H9 (cell line): ENCODE measurements at places on chromosomes 4 and X. TPM values are rescaled to one million over a fixed set of nuclear protein-coding genes. Genes with fewer than 3 reads are reported as not detected.

GRCh38 chrX:47234583-47234982 is 1.8 kb downstream of the USP11 start:
- H3K27ac ChIP-seq: no peak overlapping the region
- peak overlapping the region; percentile 98 for H3K4me3 ChIP-seq
- peaks cover 2% of the 10 kb centered on the region; the same call in 1 of the 3 replicates for H3K36me3 ChIP-seq
- H3K4me1 ChIP-seq: 0 out of 2 replicates have a peak, but pooled peaks cover 2% of the 10 kb centered on the region
- no peaks in the 10 kb centered on the region for H3K27me3 ChIP-seq
- no peak for DNase-seq

- H3K27ac ChIP-seq: no peak overlapping the region
- no peaks in the 10 kb centered on the region for H3K36me3 ChIP-seq
- no peaks in the 10 kb centered on the region for H3K27me3 ChIP-seq
- no peak for DNase-seq
Observed at GRCh38 chr4:74219240-74219639, 61.3 kb downstream of the MTHFD2L start.

GRCh38 chrX:38138900-38139299 is 81.8 kb downstream of the SRPX start:
- H3K27me3 ChIP-seq: no peaks in the 10 kb centered on the region
- H3K4me1 ChIP-seq: no peaks in the 10 kb centered on the region
- no peak overlapping the region for H3K27ac ChIP-seq
- no peak for DNase-seq

GRCh38 chr4:74669702-74670101 is 124.6 kb downstream of the BTC start:
- H3K27me3 ChIP-seq: no peaks in the 10 kb centered on the region
- no peak overlapping the region for H3K27ac ChIP-seq
- no peak overlapping the region for H3K4me3 ChIP-seq
- H3K4me1 ChIP-seq: no peaks in the 10 kb centered on the region; the same call in 1 of the 2 replicates

DNA sequence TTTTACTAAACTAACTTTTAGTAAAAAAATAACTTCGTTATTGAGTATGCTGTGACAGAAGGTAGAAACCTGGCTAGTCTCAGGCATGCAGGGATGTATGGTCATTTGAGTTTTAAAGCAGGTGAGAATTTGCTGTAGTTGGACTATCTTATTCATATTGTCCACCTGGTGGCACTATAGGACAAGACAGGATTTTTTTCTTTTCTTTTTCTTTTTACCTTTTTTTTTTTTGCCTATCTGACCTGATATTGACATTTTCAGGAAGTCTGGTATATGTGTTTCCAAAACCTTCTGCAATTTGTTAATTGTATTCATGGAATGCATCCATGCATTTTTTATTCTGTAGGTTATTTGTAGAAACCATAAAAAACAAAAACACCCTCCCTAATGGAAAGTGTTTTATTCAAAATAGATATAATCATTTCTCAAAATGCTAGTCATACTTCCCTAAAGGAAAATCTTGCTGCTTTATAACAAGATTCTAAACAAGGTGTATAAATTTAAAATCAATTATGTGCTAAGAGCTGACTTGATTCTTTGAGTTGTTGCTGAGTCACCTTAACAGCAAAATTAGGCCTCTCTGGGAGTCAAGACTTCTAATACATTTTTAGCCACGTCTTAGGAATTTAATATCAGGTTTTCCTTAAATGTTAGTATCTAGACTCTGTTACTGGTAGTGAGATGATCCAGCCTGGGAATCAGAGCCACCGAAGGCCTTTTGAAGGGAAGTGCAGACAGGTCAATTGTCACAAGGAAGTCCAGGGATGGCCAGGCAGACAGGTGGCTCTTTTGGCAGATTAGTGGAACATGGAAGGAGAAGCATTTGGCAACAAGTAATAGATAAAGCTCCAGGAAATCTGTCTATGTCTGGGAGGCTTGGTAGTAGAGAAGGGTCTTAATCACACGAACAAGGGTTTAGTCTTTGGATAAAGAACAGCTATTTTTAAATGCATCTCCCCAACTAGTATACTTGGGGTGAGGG is 201.3 kb upstream of the GNPDA2 start:
- no peak overlapping the region for H3K4me3 ChIP-seq
- DNase-seq: no peak
- no peaks in the 10 kb centered on the region for H3K36me3 ChIP-seq
- H3K27ac ChIP-seq: no peak overlapping the region

DNA sequence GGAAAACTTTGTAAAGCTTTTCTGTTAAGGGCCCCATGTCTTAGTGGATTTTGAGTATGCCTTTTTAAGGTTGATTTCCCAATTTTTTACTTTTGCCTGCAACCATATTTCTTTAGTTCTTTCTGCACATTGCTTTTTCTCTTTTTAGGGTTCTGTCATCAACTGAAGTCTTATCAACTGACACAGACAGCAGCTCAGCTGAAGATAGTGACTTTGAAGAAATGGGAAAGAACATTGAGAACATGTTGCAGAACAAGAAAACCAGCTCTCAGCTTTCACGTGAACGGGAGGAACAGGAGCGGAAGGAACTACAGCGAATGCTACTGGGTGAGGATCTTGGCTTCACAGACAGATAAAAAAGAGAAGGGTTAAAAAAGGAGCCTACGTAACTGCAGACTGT is 27.8 kb downstream of the TAF1 start:
- H3K36me3 ChIP-seq: peaks cover 84% of the 10 kb centered on the region
- no peaks in the 10 kb centered on the region for H3K4me1 ChIP-seq
- H3K27me3 ChIP-seq: no peaks in the 10 kb centered on the region

- peaks cover 9% of the 10 kb centered on the region for H3K36me3 ChIP-seq
- H3K4me1 ChIP-seq: no peaks in the 10 kb centered on the region
- no peak overlapping the region for H3K27ac ChIP-seq
- DNase-seq: no peak
- H3K27me3 ChIP-seq: no peaks in the 10 kb centered on the region
Observed at GRCh38 chr4:153661215-153661822, 22.8 kb upstream of the TLR2 start.

GRCh38 chrX:150119323-150119722 is 181.0 kb upstream of the EOLA2 start:
- H3K4me3 ChIP-seq: no peak overlapping the region
- no peaks in the 10 kb centered on the region for H3K4me1 ChIP-seq
- H3K36me3 ChIP-seq: 0 out of 2 replicates have a peak, but pooled peaks cover 1% of the 10 kb centered on the region
- H3K27me3 ChIP-seq: no peaks in the 10 kb centered on the region

GRCh38 chr4:121252224-121252806 is 88.2 kb upstream of the TNIP3 start:
- H3K27ac ChIP-seq: no peak overlapping the region
- H3K4me1 ChIP-seq: no peaks in the 10 kb centered on the region
- no peaks in the 10 kb centered on the region for H3K27me3 ChIP-seq
- H3K36me3 ChIP-seq: no peaks in the 10 kb centered on the region
- no peak overlapping the region for H3K4me3 ChIP-seq

DNA sequence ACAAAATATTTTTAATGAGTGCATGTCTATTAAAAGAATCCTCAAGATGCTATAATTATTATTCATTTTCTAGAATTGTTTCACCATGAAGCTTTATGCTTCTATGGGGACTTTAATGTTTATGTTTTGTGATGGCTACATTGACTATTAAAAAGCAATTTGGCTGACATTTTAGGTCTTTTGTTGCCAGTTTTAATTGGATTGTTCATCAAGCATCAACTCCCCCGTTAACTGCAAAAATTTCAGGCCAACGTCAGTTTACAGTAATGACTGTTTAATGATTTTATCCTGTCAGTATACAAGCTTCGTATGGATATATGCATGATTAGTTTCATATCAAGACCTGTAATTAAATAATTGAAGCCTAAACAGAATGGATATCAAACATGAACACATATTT is 422.8 kb downstream of the SH2D1A start:
- no peak overlapping the region for H3K27ac ChIP-seq
- H3K36me3 ChIP-seq: no peaks in the 10 kb centered on the region
- no peaks in the 10 kb centered on the region for H3K27me3 ChIP-seq
- no peak for DNase-seq
- H3K4me3 ChIP-seq: no peak overlapping the region

DNA sequence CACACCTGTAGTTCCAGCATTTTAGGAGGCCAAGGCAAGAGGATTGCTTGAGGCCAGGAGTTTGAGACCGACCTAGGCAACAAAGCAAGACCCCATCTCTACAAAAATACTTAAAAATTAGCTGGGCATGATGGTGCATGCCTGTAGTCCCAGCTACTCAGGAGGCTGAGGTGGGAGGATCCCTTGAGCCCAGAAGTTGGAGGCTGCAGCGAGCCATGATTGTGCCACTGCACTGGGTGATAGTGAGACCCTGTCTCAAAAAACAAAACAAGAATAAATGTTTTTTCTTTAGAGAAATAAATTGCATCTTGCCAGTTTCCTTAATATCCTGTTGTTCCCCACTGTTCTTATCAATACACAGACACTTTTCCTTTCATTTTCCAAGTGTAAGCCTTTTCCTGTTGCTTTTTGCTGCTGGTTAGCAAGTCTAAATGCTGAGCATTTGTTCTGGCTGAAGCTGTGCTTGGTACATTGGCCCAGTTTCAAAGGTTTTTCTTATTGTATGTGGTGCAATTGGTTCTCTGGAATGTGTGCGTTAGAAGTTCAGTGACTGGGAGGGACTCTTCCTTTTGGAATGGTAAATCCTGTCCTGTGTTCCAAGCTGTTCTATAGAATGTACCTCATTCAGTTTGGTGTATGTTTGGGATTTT is 98.2 kb downstream of the AFF1 start:
- H3K4me1 ChIP-seq: peaks cover 8% of the 10 kb centered on the region; the same call in 1 of the 2 replicates
- no peak overlapping the region for H3K4me3 ChIP-seq
- DNase-seq: no peak
- no peak overlapping the region for H3K27ac ChIP-seq

- no peak overlapping the region for H3K4me3 ChIP-seq
- H3K36me3 ChIP-seq: no peaks in the 10 kb centered on the region
- no peak overlapping the region for H3K27ac ChIP-seq
- peak; percentile 9 for DNase-seq
- H3K27me3 ChIP-seq: peaks cover 18% of the 10 kb centered on the region
Observed at GRCh38 chr4:7197910-7198309, 5.6 kb downstream of the SORCS2 start.

GRCh38 chrX:96382018-96382417 is 302.6 kb upstream of the DIAPH2 start:
- no peaks in the 10 kb centered on the region for H3K36me3 ChIP-seq
- H3K4me3 ChIP-seq: no peak overlapping the region
- H3K27ac ChIP-seq: no peak overlapping the region
- DNase-seq: no peak

DNA sequence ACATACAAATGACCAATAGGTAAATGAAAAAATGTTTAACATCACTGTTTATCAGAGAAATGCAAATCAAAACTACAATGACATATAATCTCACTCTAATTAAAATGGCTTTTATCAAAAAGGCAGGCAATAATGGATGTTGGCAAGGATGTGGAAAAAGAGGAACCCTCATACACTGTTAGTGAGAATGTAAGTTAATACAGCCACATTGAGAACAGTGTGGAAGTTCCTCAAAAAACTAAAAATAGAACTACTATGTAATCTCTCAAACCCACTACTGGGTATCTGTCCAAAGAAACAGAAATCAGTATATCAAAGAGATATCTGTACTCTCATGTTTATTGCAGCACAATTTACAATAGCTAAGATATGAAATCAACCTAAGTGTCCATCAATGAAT is 165.9 kb upstream of the HHIP start:
- DNase-seq: no peak
- no peak overlapping the region for H3K4me3 ChIP-seq
- no peaks in the 10 kb centered on the region for H3K27me3 ChIP-seq
- H3K4me1 ChIP-seq: no peaks in the 10 kb centered on the region
- H3K36me3 ChIP-seq: peaks cover 2% of the 10 kb centered on the region; the same call in 1 of the 2 replicates

DNA sequence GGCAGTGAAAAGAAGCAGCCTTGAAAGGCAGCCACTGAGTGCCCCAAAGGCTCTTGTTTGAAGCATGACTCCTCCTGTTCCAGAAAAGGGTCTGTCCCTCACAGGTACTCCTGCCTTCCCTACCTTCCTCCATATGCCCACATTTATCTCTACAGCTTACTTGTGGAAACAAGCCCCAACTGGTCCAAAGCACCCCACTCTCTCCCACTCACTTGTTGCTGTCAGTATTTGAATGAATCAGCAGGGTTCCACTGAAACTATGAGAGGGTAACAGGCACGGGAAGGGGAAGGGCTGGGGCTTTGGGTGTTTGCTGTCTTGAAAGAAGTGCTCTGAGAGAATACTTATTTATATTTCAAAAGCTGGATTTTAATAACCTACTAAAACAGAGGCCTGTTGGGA is 34.9 kb downstream of the GPR143 start:
- no peak overlapping the region for H3K27ac ChIP-seq
- H3K4me1 ChIP-seq: no peaks in the 10 kb centered on the region
- peaks cover 34% of the 10 kb centered on the region for H3K36me3 ChIP-seq
- H3K4me3 ChIP-seq: no peak overlapping the region

DNA sequence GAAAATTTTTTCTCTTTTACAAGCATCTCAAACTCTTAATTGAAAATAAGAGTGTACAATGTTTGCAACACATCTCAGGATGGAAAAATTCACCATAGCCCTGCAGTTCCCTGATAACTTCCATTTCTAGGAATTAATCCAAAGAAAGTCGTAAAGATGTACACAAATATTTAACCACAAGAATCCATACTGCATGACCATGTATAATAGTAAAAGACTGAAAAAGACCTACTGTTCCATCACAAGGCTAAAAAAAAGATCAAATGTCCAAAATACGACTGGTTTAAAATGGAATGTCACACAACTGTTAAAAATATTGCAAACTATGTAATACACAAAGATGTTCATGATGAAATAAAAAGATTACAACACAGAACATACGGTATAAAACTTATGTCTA is 32.1 kb downstream of the HUWE1 start:
- no peak overlapping the region for H3K4me3 ChIP-seq
- no peaks in the 10 kb centered on the region for H3K4me1 ChIP-seq
- H3K27me3 ChIP-seq: no peaks in the 10 kb centered on the region
- no peak for DNase-seq
- H3K36me3 ChIP-seq: peaks cover 45% of the 10 kb centered on the region

GRCh38 chr4:84491481-84491880 is 7.6 kb downstream of the NKX6-1 start:
- H3K4me1 ChIP-seq: no peaks in the 10 kb centered on the region; the same call in 1 of the 2 replicates
- H3K27ac ChIP-seq: no peak overlapping the region
- H3K27me3 ChIP-seq: peaks cover 69% of the 10 kb centered on the region
- H3K4me3 ChIP-seq: no peak overlapping the region
- DNase-seq: no peak

DNA sequence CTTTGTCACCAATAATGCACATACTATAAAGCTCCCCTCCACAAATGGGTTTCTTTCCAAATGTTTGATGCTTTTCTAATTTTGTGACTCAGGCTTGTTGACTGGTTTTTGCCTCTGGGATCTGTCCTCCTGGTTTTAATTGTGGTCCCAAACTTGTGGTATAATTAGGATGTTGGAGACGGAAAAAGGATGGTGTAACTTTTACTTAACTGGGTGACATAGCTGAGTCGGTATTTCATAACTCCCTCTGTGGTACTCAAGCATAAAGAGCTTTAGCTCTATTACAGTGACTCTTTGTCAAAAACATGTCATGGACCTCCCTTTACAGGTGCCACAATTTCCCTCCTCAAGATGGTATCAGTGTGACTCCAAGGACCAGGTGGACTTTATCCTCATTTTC is 119.7 kb upstream of the RBPJ start:
- H3K36me3 ChIP-seq: no peaks in the 10 kb centered on the region
- DNase-seq: no peak
- no peaks in the 10 kb centered on the region; the same call in 1 of the 2 replicates for H3K4me1 ChIP-seq
- H3K4me3 ChIP-seq: no peak overlapping the region
- no peaks in the 10 kb centered on the region for H3K27me3 ChIP-seq
- no peak overlapping the region for H3K27ac ChIP-seq

Gene KLKB1
- total RNA-seq: 20.1 and 21.8 TPM in 2 replicates

Gene HSD17B13
- not detected in 2 replicates for total RNA-seq

Gene PNMA3
- total RNA-seq: 9.1 and 9.4 TPM in 2 replicates

Gene TEX11
- 0.22 and 0.24 TPM in 2 replicates for total RNA-seq

Gene TMEM255A
- total RNA-seq: 0.20 and 0.77 TPM in 2 replicates

Gene GAGE12E
- not detected in 2 replicates for total RNA-seq

Gene TLL1
- not detected in 2 replicates for total RNA-seq

Gene CPLX1
- total RNA-seq: 0.48 and 0.90 TPM in 2 replicates

Gene ABCD1
- total RNA-seq: 10.2 and 11.1 TPM in 2 replicates

Gene NLGN3
- total RNA-seq: 3.5 and 3.6 TPM in 2 replicates

Gene CPEB2
- 1.6 and 1.8 TPM in 2 replicates for total RNA-seq
